ENCODE measurements at places on chromosomes 7 and 10.

DNA sequence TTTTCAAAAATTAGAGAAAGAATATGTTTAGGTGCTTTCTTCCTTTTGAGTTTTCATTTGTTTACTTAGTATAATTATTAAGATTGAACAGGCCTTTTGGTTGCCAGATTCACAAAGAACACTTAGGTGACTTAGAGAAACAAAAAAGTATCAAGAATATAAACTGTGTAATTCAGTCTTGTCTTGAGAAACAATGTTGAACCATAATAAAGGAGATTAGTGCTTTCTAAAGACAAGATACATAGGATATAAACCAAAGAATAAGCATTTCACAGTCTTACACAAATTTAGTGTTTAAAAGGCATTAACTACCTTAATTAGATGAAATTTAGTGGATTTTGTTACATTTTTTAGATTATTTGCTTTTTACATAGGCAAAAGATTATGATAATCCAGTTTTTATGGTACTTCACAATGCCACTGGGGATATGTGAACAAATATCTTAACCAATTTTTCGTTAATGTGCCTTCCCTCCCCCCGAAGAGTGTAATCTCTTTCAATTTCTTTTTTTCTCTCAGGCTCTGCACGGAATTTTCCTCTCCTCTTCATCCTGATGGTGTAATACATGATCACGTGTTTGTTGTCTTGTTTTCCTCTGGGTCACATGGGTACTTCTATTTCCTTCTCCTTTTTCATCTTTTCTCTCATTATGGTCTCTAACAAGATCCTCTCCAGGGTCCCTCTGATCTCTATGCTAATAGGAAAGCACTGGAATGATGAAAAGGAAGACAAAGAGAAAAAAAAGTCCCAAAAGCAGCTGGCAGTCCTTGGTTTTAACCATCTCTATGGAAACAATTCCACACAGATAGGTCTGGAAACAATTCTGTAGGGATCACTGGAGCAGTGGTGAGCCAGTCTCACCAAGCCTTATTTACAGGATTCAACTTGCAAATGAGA is 3.7 kb upstream of the HNRNPH3 start:
- no peak for DNase-seq

DNA sequence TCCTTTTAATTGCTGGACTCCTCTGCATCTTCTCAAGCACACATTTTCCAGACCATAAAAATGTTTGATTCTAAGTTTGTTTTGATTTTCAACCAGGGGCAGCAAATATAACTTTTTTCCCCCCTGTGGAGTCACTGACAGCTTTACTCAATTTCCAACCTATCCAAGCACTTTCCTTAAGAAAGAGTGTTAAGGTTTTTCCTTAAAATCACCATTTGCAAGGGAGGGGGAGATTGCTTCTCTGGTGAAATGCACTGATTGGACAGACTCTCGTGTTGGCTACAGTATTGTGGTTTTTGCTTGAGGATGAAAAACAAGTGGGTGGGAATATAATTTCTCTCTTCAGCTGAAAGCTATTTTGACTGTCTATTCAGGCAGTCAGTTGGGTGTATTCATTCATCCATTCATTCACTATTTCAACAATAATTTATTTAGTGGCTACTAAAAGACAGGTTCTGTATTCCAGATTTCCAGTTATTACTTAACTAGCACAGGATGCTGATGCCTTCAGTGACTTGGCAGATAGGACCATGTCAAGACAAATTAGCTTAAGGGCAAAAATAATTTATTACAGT is 146.3 kb downstream of the BAMBI start:
- DNase-seq, result no peak

GRCh38 chr7:118039963-118040489 is 143.9 kb upstream of the LSM8 start:
- DNase-seq, result no peak

DNA sequence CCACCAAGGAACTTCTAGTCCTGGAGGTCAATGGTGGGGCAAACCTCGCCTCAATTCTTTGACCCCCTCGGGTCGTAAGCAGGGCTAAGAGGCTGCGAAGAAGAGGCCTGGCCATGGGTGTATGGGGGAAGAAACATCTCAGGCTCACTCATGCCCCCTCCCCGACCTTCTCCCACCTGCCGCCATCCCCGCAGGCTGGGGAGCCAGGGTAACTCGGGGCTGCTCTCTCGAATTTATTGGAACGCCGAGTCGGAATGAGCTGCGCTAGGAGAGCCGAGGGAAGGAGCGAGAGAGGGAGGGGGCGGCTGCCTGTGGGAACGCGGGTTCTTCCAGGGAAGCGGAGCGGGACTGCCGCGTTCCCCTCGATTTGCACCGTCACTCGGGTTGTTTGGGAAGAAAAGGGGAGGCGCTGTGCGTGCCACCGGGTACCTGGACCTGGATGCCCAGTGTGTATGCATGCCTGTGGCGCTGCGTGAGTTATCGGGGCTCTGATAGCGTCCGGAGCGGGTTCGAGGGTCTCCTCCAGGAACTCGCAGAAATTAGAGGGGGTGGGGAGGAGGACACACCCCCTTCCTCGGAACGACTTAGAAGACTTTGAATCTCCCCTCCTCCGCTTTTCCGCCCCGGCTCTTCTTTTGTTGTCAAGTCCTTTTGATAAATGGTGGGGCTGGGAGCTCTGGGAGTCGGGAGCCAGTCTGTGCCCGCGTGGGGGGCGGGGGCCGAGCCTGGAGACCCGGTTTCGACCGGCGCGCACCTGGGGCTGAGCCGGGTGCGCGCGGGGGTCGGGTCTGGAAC is 1.8 kb upstream of the ZNF503 start:
- DNase-seq, result no peak

DNA sequence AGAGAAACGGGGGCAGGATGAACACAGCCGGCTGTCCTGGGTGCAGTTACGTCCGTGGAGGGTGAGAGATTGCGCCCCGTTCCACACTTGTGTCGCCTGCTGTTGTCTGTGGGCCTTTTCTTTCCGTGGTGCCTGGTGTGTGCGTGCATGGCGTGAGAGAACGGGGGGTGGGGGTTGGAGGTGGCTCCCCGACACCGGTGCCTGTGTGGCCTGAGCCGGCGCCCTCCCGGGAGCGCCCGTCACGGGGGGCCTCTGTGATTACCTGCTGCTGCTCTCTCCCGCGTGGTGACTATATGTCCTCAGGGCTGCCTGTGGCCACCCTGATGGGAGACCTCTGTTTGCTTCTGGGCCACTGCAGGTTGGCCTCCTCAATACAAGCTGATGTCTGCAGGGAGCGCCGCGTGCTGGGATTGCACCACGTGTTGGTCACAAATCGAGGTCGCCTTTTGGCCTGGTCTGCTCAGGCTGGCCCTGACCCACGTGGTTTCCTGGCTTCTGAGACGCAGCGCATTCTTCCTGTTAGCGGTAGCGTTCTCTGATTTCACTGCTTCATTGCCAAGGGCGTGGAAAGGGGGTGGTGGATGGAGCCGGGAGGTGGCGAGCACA is 10.9 kb upstream of the AP5Z1 start:
- DNase-seq, result no peak

- DNase-seq, result no peak
Measured at GRCh38 chr10:33176688-33177087, 157.8 kb downstream of the NRP1 start.

DNA sequence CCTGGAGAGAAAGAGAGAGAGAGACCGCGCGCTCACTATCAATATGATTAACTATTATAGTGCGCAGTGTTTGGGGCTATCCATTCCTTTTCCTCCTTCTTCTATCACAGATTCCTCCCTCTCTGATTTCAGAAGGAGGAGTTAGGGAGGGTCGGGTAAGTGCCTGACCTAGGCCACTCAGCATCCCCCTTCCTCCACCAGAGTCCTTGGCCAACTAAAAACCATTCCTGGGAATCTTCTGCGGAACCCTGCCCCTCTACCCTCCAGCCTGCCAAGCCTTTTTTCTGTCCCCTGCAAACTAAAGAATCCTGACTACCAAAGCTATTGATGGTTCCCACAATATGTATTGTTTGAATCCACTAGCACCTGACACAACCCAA is 256.2 kb upstream of the NFE2L3 start:
- DNase-seq, result no peak

DNA sequence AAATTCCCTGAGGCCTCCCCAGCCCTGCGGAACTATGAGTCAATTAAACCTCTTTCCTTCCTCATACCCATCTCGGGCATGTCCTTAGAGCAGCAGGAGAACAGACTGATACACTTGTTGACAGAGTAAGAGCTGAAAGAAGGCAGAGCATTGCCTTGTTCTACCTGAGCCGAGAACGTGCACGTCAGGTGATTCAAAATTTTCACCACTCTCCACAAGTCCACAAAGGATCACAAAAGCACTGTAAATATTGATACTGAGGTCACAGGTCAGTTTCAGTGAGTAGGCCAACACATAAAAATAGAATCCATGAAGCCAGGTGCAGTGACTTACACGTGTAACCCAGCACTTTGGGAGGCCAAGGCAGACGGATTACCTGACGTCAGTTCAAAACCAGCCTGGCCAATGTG is 27.8 kb downstream of the DCLRE1C start:
- no peak for DNase-seq

DNA sequence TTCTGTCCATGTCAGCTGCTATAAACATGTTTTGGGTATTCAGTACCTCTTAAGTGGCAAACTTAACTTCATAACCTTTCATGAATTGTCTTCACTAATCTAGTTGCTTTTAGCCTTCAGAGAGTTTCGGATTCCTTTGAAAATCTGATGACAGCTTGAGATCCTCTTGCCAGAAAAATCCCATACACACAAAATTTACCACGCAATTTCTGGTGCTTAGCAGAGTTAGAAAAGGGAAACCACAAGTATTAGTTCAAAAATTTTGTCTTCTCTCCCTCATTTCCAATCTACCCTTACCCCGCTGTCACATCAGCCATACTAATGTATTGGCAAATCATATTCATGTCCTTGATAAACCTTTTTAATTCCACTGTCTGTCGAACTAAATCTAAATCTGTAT is 72.7 kb upstream of the TMEM106B start:
- DNase-seq, result no peak

- no peak for DNase-seq
Measured at GRCh38 chr7:29565224-29565630, 1.6 kb downstream of the PRR15 start.

DNA sequence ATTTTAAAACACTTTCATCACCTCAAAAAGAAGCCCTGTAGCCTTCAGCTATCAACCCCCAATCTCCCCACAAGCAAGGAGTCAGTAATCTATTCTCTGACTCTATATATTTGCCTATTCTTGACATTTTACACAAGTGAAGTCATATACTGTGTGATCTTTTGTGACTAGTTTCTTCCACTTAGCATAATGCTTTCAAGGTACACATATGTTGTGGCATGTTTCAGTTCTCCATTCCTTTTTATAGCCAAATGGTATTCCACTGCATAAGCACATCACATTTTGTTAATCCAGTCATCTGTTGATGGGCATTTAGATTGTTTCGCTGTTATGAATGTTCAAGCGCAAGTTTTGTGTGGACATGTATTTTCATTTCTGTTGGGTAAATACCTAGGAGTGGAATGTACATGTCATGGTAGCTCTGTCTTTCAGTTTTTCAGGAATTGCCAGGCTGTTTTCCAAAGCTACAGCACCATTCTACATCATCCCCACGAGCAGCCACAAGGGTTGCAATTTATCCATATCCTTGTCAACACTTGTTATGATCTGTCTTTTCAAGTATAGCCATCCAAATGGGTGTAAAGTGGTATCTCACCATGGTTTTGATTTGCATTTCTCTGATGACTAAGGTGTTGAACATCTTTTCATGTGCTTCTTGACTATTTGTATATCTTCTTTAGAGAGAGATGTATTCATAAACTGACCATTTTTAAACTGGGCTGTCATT is 405.6 kb downstream of the KCNMA1 start:
- no peak for DNase-seq

- no peak for DNase-seq
Measured at GRCh38 chr7:138882249-138882648, 84.3 kb upstream of the ATP6V0A4 start.

GRCh38 chr10:122140941-122141623 is 130.0 kb upstream of the BTBD16 start:
- no peak for DNase-seq

- no peak for DNase-seq
Measured at GRCh38 chr10:67725567-67725966, 29.6 kb upstream of the CTNNA3 start.

DNA sequence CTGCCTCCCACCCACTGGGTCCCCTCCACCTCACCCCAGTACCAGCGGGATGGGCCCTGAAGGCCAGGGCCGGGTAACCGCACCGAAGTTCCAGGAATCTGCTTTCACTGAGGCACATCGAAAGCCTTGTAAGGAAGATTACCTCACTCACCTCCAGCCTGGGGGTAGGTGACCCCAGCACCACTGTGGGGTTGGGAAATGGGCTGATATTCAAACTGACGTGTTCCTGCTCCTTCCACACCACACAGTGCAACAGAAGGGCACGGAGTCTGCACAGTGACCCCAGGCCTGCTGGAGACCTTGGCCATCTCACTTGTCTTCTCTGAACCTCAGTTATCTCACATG is 29.8 kb downstream of the NPS start:
- no peak for DNase-seq

Measured in effector memory CD8-positive, alpha-beta T cell (primary cell).